Neural progenitor cell (in vitro differentiated cells): ENCODE measurements at places on chromosomes 11 and 22. TPM values are rescaled to one million over a fixed set of nuclear protein-coding genes. Genes with fewer than 3 reads are reported as not detected.

DNA sequence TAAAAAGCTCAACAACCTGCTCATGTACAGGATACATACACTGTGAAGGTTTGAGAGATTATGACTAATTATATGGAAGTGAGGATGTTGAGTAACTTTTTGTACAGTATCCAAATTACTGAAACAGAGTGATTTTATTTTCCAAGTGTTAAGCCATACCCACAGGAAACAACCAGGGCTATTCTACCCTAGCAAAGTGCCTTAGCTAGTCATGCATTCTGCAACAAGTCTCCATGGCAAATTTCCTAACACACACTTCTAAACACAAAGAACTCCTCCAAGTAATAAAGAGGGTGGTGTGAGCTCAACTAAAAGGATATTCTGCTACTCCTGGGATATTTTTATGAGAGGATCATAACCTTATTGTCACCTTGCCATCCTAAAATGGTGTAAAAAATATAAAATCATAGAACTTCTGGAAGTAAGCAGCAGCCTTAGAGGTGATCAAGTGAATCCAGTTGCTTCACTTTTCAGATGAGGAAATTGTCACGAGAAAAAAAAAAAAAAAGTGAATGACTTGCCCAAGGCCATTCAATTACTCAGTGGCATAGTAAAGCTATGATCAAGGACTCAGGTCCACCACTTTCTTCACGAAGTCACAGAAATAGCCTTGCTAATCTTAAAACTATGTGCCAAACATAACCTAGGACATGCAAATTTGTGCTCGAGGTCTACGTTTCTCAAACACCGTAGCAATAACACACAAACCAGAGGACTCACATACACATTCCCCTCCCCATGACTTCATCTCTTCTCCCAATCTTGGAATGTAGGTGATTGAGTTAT, 4.2 kb downstream of the LGR4 start:
- DNase-seq = no peak

- DNase-seq = no peak
Observed at GRCh38 chr11:107116358-107116757, 98.1 kb upstream of the GUCY1A2 start.

GRCh38 chr22:48957311-48957986, 870.2 kb downstream of the BRD1 start:
- DNase-seq = no peak

- DNase-seq = peak; percentile 25
Observed at GRCh38 chr22:37196539-37197450, 8.7 kb upstream of the C1QTNF6 start.

CEP126 gene
- 1.5 and 2.2 TPM in 2 replicates for total RNA-seq

P2RY2 gene
- total RNA-seq = 0.45 and 0.84 TPM in 2 replicates

DNA sequence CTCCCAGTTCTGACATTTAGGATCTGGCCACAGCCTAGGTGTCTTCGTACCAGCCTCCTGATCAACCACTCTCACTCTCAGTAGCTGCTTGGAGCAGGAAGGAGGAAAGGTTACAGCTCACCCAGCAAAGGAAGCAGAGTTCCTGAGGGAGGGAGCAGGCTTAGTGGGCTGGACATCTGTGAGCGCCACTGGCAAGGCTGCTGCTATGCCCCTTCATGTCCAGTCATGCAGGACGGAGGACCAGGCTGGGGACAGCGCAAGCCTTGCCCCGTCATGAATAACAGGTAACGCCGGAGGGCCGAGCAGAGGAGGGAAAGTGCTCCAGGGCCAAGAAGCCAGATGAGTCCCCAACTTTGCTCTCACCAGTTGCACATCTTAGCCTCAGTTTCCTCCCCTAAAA, 25.8 kb downstream of the TPST2 start:
- no peak for DNase-seq

DNA sequence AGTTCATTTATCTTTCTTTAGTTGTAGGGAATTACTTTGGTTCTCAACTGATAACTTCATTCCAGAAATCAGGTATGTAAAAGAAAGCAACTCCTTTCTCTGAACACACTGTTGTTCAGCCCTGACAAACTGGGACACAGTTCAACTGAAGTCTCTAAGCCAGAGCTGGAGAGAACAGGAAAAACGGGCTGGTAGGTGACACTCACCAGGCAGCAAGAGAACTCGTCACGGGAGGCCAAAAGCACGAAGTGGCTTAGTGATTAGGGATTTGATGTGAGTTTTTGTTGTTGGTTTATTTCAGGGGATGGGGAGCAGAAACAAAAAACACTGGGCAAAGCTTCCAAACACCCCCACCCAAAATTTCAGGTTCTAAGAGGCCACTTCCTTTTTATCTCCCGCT, 54.1 kb downstream of the MYH9 start:
- DNase-seq = no peak

GRCh38 chr11:4181782-4182721, 87.5 kb downstream of the RRM1 start:
- peak; percentile 72 for DNase-seq

GRCh38 chr11:17651061-17651460, 68.3 kb upstream of the MYOD1 start:
- no peak for DNase-seq

DNA sequence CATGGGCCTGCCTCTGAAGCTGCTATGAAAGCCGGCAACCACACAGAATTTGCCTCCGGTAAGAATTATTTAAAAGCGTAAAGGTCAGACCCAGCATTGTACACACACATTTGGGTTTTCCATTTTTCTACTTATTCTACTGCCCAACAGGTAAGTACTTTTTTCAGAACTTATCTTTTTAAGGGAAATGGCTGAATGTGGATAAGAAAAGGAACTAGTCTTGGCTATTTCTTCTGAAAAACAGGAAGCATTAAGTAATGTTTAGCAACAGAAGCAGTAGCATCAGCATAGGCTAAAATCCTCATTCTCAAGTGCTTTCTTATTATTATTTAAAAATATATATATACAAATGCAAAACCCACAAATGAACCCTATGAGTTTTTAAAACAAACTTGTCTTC, 103.1 kb downstream of the MPPED2 start:
- DNase-seq = no peak

- DNase-seq = no peak
Observed at GRCh38 chr11:124870430-124870829, 5.2 kb downstream of the ROBO3 start.

GRCh38 chr11:103898065-103898464, 138.4 kb upstream of the DDI1 start:
- no peak for DNase-seq

DNA sequence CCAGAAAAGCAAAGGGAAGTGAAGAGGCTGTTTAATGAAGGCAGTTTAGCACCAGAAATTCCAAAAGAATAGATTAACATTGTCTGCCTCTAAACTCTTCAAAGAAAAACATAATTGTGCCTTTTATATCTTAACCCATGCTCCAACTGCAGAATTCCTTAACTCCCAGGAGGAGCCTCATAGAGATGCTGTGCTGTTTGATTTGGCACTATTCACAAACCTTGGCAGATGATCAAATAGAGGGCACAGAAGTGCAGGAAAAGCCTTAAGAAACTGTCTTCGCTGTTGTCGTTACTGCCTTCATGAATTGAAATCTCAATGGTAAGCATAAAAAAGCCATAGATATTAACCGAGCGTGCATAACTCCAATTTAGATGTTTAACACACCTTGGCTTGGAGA, 124.1 kb upstream of the MPPED2 start:
- DNase-seq = no peak

PGA5 gene
- total RNA-seq = 0.19 TPM in 1 of 2 replicates, not detected in the other

ACTN3 gene
- total RNA-seq = 20.2 and 33.0 TPM in 2 replicates

ATG16L2 gene
- total RNA-seq = 20.5 and 38.0 TPM in 2 replicates

- DNase-seq = peak; percentile 6
Observed at GRCh38 chr22:34851918-34852662, 213.9 kb upstream of the ISX start.

BDNF gene
- total RNA-seq = 1.6 and 2.1 TPM in 2 replicates

- DNase-seq = no peak
Observed at GRCh38 chr11:92969293-92969633, 188 bp upstream of the MTNR1B start.

DNA sequence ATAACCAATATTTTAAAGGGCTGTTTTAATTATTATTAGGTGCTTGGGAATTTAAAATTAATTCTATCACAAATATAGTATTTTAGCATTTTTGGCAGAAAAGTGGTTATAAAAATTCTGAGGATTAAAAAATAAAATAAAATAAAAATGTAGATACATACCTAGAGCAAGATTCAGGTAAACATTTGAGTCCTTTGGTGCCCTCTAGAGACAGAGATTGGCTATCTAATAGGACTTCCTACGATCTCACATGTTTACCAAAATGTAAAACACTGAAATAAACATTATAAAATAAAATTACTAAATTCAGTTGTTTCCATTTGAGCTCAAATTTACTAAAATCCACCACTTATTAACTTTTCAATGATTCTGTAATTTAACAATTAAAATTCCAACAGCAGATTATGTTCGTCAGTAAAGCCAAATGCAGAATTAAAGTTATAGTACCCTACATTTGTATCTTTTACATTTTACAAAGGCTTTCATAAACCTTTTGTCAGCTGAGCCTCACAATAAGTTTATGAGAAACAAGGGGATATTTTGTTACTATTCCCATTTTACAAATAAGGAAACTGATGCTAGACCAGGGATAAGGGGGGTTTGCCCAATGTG, 27.7 kb downstream of the SLC36A4 start:
- DNase-seq = peak; percentile 34

DNA sequence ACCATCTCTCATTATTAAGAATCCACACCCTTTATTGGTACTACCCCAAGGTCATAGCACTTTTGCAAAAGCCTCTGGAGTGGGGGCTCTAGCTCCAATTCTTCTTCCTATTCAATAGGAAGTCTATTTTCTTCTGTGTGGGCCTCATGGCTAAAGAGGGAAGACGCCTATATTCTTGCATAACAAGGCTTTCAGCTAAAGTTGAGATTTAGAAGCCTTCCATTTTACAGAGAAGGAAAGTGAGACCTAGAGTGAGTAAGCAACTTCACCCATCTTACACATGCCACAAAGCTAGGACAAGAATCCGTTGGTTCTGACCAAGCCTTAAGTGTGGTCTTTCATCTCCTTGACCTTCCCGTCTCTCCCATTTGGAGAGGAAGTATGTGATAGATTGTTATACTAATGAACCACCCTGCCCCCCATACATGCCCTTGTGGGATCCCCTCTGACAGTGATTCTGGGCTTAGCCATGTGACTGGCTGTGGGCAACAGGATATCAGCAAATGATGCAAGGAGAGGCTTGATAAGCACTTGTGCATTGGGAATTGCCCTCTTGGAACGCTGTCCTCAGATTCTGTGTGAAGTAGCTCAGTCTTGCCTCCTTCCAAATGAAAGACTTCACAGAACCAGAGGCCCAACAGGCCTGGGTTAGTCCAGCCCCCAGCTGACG, 12.3 kb downstream of the BACE1 start:
- no peak for DNase-seq

OR52E5 gene
- total RNA-seq = not detected in 2 replicates

DNA sequence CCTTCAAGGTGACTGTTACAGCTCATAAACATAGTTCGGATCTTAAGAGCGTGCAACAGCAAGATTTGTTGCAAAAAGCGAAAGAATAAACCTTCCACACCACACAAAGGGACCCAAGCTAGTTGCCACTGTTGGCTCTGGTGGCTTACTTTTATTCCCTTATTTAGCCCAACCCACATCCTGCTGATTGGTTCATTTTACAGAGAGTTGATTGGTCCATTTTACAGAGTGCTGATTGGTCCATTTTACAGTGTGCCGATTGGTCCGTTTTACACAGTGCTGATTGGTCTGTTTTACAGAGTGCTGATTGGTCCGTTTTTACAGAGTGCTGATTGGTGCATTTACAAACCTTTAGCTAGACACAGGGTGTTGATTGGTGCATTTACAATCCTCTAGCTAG, 776.9 kb upstream of the CNTN5 start:
- no peak for DNase-seq

CD3G gene
- not detected in 2 replicates for total RNA-seq

PRR5 gene
- total RNA-seq = 4.0 and 18.6 TPM in 2 replicates

GP1BB gene
- total RNA-seq = 1.2 TPM in 1 of 2 replicates, not detected in the other

CEND1 gene
- total RNA-seq = 0.94 and 1.9 TPM in 2 replicates

TALDO1 gene
- 101 and 114 TPM in 2 replicates for total RNA-seq

IL10RA gene
- 0.12 TPM in 1 of 2 replicates, not detected in the other for total RNA-seq

PLET1 gene
- not detected in 2 replicates for total RNA-seq

DNA sequence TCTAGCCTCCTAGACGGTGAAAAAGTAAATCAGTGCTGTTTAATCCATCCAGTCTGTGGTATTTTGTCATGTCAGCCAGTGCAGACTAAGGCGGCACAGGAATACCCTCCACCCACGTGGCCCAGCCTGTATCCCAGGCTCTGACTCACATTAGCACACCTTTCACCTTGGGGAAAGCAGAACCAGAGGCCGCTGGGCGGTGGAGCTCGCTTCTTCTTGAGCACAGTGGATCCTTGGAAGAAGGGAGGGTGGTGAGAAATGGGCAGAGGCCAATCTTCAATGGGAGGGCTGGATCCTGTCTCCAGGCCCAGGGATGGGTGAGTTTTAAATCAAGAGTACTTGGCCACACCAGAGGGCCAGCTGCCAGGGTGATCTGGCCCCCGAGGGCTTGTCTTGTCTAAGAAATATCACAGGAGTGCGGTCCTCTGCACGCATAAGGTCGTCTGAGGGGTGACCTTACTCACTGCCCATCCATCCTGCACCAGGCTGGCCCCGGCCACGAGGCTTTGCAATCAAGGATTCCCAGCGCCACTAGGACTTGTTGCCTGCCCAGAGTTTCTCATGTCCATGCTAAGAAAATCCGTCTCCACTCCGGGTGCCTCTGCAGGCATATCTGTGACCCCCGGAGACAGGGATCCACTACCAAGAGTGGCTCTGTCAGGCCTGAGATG, 658.5 kb downstream of the BRD1 start:
- no peak for DNase-seq

KDM4D gene
- total RNA-seq = 4.8 and 6.8 TPM in 2 replicates

- no peak for DNase-seq
Observed at GRCh38 chr11:124080327-124081001, 34.8 kb upstream of the VWA5A start.

DNA sequence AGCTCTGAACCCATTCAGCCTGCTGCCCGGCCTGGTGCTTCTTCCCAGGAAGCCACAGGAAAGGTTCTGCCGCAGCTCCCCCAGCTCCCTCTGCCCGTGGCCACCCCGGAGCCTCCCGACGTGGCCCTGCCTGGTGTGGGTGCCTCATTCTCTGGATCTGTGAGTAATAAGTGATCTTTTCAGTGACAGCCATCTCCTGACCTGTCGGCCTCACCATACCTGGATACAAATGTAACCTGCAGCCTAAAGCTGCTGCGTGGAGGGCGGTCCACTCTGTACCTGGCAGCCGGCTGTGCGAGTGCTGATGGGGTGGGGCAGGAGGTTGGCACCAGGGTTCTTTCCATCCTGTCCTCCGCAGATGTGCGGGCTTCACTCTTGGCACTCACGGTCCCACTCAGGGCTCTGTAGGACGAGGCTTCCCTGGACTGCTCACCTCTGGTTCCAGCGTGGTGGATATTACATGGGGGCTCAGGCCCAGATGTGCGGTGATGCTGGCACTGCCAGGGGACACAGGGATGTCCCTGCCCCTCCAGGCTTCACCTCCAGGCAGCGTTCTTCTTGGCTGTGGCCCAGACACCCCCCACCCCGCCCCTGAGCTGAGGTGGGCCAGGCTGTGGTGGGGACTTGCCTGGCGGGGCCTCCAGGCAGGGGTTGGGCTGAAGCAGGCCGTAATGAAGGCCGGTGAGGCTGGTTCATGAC, 748.5 kb downstream of the BRD1 start:
- no peak for DNase-seq

- DNase-seq = no peak
Observed at GRCh38 chr11:43632181-43632580, 48.4 kb upstream of the HSD17B12 start.
